ENCODE measurements at places on chromosomes 1 and 21.
A peak's percentile ranks its signal among the peaks of the same experiment; 100 is the strongest.

- no peaks in the 10 kb centered on the region for H3K27me3 ChIP-seq
- H3K27ac ChIP-seq: no peak overlapping the region
Observed at GRCh38 chr1:7899741-7900140, 40.9 kb downstream of the TNFRSF9 start.

GRCh38 chr1:94926126-94926914, 590 bp downstream of the CNN3 start:
- H3K36me3 ChIP-seq: no peaks in the 10 kb centered on the region
- H3K27ac ChIP-seq: no peak overlapping the region
- peaks cover 20% of the 10 kb centered on the region for H3K4me1 ChIP-seq
- peaks cover 67% of the 10 kb centered on the region for H3K27me3 ChIP-seq
- peak overlapping the region; percentile 61 for H3K4me3 ChIP-seq
- DNase-seq: no peak

GRCh38 chr1:228238007-228238406, 30.2 kb downstream of the OBSCN start:
- DNase-seq: no peak
- H3K4me3 ChIP-seq: no peak overlapping the region
- no peaks in the 10 kb centered on the region for H3K4me1 ChIP-seq
- no peaks in the 10 kb centered on the region for H3K36me3 ChIP-seq
- no peak overlapping the region for H3K27ac ChIP-seq

- H3K4me1 ChIP-seq: no peaks in the 10 kb centered on the region
- no peak for DNase-seq
- no peaks in the 10 kb centered on the region for H3K27me3 ChIP-seq
- no peak overlapping the region for H3K4me3 ChIP-seq
- H3K27ac ChIP-seq: no peak overlapping the region
- no peaks in the 10 kb centered on the region for H3K36me3 ChIP-seq
Observed at GRCh38 chr1:208156741-208157140, 87.4 kb downstream of the PLXNA2 start.

- H3K4me1 ChIP-seq: no peaks in the 10 kb centered on the region
- no peak for DNase-seq
- H3K27me3 ChIP-seq: no peaks in the 10 kb centered on the region
- H3K27ac ChIP-seq: no peak overlapping the region
- no peak overlapping the region for H3K4me3 ChIP-seq
- no peaks in the 10 kb centered on the region for H3K36me3 ChIP-seq
Observed at GRCh38 chr1:87652176-87652575, 323.5 kb downstream of the LMO4 start.

- no peaks in the 10 kb centered on the region for H3K36me3 ChIP-seq
- no peaks in the 10 kb centered on the region for H3K27me3 ChIP-seq
- H3K4me3 ChIP-seq: no peak overlapping the region
- no peak for DNase-seq
- peaks cover 27% of the 10 kb centered on the region for H3K4me1 ChIP-seq
Observed at GRCh38 chr1:117045644-117046043, 14.5 kb upstream of the TTF2 start.
